ENCODE measurements at places on chromosomes 2 and 18.

DNA sequence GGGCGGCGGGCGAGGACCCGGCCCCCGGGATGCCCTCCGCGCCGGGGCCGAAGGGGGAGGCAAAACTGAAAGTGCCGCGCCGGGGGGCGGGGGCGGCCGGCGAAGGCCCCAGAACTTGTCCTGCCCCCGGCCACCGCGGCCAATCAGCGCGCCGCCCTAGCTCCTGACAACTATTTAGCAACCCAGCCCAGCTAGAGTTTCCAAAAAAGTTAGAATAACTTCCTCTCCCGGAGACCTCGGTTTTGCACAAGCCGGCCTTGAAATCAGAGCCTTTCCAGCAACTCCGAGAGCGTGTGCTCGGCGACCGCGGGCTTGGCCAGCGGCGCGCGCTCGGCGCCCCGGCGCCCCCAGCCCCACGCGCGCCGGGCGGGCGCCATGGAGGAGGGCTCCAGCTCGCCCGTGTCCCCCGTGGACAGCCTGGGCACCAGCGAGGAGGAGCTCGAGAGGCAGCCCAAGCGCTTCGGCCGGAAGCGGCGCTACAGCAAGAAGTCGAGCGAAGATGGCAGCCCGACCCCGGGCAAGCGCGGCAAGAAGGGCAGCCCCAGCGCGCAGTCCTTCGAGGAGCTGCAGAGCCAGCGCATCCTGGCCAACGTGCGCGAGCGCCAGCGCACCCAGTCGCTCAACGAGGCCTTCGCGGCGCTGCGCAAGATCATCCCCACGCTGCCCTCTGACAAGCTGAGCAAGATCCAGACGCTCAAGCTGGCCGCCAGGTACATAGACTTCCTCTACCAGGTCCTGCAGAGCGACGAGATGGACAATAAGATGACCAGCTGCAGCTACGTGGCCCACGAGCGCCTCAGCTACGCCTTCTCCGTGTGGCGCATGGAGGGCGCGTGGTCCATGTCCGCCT, at the start of gene TWIST2:
TWIST2 (plus strand) TSS at position 245 of the 850 bp plus-strand sequence; CDS start at position 376, 131 bp downstream.
- DNase-seq: no peak

- DNase-seq: no peak
These were observed 104.2 kb downstream of the SH3BP4 start for GRCh38 chr2:235055891-235056516.

GRCh38 chr18:8299054-8299980, 309.9 kb upstream of the RAB12 start:
- DNase-seq: no peak

GRCh38 chr2:238158509-238159070, at the start of gene ERFE:
TSS of gene ERFE (plus strand) at chr2:238158970. CDS start at chr2:238159008, 38 bp downstream.
- DNase-seq: no peak

GRCh38 chr2:202950592-202950991, 38.5 kb downstream of the CARF start:
- no peak for DNase-seq
